ENCODE measurements at places on chromosomes 5 and 9.
A peak's percentile ranks its signal among the peaks of the same experiment; 100 is the strongest.

- no peak for DNase-seq
Measured at GRCh38 chr9:127506814-127507750, 55.8 kb downstream of the LRSAM1 start.

DNA sequence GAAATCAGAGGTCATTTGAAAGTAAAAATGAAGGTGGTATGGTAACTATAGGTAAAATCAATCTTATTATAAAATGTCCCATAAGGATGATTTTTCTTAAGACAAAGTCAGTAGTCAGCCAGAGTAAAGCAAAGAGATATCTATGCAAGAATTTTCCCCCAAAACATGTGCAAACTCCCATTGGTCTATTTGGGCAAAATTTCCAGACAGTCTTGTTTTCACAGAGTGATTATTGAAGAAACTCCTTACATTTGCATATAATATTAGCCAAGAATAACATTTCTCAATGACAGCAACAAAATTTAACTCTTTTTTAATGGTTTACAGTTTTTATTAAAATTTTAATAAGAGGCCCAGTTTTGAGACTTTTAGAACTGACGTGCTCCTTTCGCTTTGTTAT lies 406.1 kb upstream of the GRAMD2B start:
- no peak for DNase-seq

DNA sequence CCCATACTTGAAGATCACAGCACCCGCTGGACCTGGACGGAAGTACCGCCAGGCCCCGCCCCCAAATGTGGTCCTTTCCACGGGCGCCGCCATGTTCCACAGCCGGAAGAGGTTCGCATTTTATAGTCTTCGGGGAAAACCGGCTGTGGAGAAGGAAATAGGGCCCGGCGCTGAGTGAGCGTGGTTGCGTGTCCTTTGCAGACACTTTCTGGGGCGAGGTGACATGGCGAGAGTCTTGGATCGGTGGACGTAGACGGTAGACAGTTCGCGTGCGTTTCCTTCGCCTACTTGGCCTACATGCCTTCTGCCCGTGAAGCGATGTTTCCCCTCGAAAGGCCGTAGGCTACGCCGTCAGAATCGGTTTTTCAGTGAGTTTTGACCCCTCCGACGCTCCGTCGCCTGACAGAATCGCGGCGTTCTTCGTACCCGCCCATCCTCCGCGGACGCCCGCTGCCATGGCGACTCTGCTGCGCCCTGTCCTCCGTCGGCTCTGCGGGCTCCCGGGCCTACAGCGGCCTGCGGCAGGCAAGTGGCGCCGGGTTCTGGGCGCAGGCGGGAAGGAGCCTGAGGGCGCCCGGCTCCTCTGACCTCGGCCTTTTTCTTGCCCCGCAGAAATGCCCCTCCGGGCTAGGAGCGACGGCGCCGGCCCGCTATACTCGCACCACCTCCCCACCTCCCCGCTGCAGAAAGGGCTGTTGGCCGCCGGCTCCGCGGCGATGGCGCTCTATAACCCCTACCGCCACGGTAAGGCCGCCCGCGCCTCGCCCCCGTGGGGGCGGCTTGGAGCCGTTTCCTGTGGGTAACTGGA lies at the start of the genes COQ4 and TRUB2:
Gene COQ4 (plus strand): TSS at position 436 of the 808 bp plus-strand sequence. CDS start 20 bp downstream, at position 456.
Gene TRUB2 (minus strand): TSS at position 44 of the 808 bp plus-strand sequence. CDS start 39 bp downstream, at position 5.
- peak; percentile 97 for DNase-seq

- no peak for DNase-seq
Measured at GRCh38 chr5:179438011-179438441, 92.8 kb upstream of the ADAMTS2 start.

DNA sequence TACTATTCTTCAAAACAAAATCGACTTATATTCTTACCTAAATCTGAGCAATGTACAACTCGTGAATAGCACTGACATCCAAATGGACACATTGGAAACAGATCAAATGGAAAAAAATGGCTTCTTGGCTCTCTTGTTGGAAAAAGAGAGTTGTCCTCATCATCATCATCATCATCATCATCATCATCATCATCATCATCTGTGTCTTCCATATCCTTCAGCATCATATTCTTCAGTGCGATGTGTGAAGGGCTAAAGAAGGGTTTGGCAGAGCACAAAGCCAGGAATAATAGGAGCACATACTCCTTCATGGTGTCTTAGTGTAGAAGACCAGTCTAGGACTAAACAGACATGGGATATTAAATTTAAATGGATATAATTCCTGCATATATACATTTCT lies 7.7 kb downstream of the ASPN start:
- no peak for DNase-seq

Data from NCI-H774 (cell line).